ENCODE measurements at places on chromosomes 1 and 21.
A peak's percentile ranks its signal among the peaks of the same experiment; 100 is the strongest.

DNA sequence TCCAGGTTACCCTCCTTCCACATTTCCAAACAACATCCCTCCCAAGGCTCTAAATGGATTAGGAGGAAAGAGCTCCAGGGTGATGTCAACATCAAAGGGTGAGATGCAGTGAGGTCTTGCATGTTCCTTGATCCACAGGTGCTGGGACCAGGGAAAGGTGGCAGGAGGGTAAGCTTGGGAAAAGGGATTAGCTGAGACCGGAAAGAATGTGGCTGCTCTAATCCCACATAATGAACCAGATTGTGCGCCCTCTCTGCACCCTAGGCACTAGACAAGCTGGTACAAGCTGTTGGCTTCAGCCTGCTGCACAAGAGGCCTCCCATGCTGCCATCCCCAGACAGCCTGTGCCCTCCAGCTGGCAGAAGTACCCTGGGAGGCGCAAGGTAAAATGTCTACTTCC lies 34.9 kb downstream of the PLXNA2 start:
- no peak for DNase-seq

- DNase-seq: no peak
Observed at GRCh38 chr1:175947771-175948170, 204.4 kb upstream of the TNR start.

DNA sequence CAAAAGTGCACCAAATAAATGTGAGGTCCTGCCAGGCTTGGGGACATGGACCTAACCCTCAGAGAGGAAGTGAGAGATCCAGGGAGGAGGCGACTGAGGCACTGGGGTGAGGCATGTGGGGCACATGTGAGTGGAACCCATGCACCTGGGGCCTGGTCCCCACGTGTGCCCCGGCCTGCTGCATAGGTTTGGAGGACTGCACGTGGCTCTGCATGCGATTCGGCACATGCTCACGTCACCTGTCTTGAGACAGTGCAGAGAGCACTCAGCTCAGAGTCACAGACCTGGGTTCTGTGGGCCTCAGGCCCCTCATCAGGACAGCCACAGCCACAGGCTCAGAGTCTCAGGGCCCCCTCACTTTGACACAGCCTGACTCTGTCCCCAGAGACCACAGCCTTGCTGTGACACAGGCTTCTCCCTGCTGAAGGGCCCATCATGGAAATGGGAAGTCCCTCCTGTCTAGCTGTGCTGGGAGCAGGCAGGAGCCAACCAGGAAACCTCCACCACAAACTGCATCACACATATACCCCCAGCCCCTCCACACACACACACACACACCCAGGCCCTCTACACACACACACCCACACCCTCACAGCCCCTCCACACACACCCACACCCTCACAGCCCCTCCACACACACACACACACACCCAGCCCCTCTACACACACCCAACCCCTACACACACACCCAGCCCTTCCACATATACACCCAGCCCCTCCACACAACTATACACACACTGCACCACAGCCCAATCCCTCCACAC lies 48.2 kb downstream of the SLC9A1 start:
- no peak for DNase-seq

- DNase-seq: no peak
Observed at GRCh38 chr1:93874025-93874651, 4.9 kb downstream of the DNTTIP2 start.

DNA sequence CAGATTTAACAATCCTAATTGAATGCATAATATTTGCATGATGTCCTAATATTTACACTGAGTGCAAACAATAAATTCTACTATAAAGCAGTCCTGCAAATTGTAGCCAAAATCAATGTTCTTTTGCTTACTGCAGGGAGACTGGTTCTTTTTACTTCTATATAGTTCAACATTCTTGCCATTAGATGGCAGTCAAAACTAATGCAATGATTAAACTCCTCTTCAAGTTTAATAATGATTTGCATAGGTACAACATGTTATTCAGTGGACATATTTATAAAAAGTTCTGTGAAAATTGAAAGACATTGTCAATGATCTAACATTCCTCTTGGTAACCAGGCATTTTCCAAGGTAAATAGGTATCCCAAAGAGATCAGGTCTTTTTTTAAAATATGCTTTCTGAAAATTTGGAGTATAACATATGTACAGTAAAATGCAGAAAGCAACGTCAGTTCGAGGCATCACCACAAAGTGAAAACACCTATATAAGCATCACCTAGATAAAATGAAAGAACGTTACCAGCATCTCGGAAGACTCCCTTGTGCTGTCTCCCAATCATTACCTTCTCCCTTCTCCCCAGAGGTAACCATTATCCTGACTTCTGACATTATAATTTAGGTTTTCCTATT lies 9.8 kb upstream of the FNBP1L start:
- DNase-seq: no peak

GRCh38 chr1:23628951-23629387 lies 62.6 kb upstream of the RPL11 start:
- peak; percentile 20 for DNase-seq

GRCh38 chr21:19731251-19731650 lies 1267.0 kb upstream of the NCAM2 start:
- DNase-seq: no peak

DNA sequence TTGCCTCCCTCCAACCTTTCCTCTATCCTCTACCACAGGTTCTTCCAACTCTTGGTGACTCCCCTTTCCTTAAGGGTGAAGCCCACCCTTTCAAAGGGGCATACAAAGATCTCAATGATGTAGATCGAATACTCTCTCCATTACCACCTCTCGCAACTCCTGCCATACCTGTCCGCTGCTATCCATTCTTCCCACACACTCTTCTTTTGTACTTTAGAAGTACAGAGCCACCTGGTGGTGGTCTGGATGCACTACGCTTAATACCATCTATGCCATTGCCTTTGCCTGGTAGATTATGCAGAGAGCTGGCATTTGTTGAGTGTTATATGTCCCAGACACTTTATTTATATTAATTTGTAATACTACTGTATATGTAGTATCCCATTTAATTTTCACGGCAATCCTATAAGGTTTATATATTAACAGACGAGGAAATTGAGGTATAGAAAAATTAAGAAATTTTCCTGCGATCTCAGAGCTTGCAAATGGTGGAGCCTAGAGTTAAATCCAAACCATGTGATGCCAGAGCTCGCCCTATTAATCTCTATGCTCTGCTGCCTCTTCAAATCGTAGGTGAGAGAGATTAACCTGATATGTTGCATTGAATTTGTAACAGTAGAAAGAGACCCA lies 22.9 kb downstream of the TSHB start:
- DNase-seq: peak; percentile 59

GRCh38 chr1:192535916-192536664 lies 39.5 kb upstream of the RGS1 start:
- no peak for DNase-seq

- no peak for DNase-seq
Observed at GRCh38 chr1:184253921-184254320, 132.9 kb upstream of the C1orf21 start.

DNA sequence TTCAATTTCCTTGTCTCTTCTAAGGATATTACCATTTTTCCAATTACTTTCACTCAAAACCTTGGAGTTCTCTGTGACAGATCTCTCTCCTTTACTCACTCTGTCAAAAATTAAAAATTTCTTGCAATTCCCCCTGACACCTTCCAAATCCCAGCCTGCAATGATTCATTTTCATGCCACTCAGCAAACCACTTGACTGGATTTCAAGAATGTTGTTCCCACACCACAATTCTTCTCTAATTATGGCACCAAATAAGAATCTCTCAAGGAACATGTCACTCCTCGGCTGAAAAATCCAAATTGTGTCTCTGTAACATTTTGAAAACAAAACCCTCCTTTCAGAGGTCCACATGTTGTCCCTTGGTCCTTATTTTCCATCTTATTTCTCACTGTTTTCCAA lies 438.9 kb upstream of the ZP4 start:
- no peak for DNase-seq

- no peak for DNase-seq
Observed at GRCh38 chr1:244352156-244352830, 99.4 kb downstream of the ADSS2 start.

DNA sequence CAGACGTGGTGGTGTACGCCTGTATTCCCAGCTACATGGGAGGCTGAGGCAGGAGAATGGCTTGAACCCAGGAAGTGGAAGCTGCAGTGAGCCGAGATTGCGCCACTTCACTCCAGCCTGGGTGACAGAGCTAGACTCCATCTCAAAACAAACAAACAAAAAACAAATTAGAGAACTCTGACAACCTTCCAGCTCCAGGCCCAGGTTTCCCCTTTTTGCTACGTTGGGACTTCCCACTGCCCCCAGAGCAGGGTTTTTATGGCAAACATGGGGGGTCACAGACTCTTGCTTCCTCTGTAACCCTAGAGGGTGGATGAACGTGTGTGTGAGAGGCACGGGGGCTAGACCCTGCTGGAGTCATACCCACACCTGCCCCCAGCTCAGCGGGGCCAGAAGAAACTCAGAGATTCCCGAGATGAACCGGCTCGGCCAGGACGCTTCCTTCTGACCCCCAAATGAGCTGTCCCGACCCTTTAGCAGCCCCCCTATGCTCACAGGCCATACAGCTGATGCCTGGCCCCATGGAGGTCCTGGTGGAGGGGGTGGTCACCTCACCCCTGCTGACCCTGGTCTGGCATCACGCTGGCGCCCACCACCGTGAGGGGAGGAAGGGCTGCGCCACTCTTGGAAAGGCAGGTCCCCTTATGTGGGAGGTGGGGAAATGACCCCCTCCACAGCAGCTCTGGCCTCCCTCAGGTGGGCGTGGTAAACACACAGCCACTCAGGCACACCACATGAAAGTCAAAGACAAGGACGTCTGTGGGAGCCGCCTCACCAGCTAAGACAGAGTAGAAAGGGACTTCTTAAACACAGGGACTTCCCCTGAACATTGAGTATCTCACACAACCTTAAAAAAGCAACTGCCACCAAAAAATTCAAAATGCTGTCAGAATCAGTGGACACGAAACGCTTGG lies 7.1 kb downstream of the GPR157 start:
- DNase-seq: peak; percentile 79

DNA sequence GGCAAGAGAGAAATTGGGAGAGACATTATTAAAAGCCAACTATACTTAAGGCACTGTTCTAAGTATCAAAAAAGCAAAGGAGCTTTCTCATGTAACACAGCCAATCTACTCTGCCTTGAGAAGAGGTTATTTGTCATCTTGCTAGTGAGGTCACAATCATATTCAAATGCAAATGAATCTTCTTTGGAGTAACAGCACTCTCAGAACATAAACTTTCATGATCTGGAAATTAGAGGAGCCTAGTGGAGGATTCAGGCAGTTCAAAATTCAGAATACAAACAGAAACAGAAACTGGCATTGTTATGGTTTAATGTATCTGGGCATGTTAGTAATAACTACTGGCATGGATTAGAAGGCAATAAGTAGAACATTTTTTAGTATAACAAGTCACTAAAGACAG lies 57.4 kb downstream of the ARID4B start:
- peak; percentile 41 for DNase-seq

GRCh38 chr1:91031081-91031480 lies 9.2 kb upstream of the ZNF644 start:
- DNase-seq: no peak

DNA sequence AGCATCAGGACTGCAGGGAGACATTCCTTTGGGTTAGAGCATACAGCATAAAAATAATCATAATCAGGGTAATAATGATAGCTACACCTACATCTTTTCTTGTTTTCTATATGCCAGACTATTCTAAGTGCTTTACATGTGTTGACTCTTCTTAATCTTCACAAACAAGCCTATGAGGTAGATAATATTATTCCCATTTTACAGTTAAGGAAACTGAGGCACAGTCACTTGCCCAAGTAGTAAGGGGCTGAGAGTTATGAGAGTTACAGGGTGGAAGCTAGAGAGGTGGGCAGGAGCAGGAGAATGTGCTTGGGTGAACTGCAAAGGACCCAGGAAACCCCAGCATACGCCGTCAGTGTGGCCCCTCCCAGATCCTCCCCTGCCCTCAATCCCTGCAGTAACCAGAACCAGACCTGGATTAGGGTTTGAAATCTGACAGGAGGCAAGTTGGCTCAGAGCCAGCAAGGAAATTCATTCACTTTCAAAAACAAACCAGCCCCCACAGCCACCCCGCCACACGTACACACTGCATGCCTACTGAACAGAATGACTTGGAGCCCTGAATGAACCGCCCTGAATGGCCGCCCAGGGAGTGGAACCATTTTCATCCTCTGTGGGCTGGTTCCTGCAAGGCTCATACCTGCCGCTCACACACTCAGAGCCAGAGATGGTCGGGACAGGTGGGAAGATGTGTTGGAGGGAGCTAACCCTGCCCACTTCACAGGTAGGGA lies 126.1 kb downstream of the TRABD2B start:
- DNase-seq: no peak

- no peak for DNase-seq
Observed at GRCh38 chr1:81021134-81021533, 779.6 kb upstream of the ADGRL2 start.

DNA sequence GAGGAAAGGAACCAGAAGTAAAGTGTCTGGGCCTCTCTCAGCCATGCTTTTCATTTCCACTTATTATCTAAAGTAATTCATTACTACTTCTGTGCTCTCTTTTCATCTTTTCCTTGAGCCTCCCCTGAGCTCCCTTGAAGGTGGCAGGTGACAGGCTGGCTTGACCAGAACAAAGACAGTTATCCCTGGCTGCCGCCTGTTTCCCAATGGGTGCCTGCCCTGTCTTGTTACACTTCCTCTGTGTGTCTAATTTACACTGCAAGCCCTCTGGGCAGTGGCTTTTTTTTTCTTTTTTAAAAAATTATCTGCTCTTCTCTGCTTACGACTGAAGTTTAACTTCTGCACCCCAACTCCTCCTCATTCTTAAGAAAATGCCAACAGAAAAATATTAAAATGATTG lies 113.4 kb downstream of the NGF start:
- no peak for DNase-seq

DNA sequence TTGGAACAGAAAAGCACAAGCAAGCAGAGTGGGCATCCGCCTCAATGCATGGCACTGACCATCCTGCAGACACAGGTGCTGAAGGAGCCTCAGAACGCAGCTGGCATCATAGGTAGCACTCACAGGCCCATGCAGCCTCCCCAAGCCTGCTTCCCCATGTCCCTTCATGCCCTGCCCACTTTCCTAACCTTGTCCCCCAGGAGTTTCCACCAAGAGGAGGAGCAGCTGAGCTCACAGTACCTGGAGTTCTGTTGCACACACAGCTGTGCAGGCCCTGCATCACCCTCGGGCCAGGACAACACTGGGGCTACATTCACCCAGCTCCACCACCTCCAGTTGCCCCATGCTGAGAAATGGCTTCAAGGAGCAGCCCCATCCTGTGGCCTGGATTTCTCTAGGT lies 83.4 kb downstream of the SETD4 start:
- DNase-seq: no peak

DNA sequence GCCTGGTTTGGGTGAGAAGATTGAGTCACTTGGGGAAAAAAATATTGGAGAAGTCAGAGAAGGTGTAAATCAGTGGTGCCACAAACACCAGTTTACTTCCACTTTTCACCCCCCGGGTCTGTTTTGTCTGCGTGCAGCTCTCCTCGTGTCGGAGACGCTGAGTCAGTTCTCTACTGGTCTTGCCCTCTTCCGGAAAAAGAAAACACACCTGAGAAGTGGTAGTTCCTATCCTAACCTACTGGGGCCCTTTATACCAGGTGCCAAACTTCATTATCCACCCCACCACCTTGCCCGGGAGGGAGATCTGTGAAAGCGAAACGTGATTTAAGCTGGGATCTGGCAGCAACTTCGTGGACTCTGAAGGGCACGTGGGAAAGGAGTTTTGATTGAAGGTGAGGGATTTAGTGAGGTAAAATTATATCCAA lies 855 bp upstream of the IVNS1ABP start:
- peak; percentile 65 for DNase-seq

- no peak for DNase-seq
Observed at GRCh38 chr1:93296555-93297154, 49.1 kb upstream of the DR1 start.
